ENCODE measurements at places on chromosomes 4 and X. TPM values are rescaled to one million over a fixed set of nuclear protein-coding genes. Genes with fewer than 3 reads are reported as not detected.

TEX28 gene
- total RNA-seq: not detected

CSAG1 gene
- total RNA-seq: 0.59 TPM

IL2RG gene
- 0.21 TPM for total RNA-seq

TBC1D8B gene
- total RNA-seq: 1.5 TPM

CXCL8 gene
- 17.8 TPM for total RNA-seq

GPR119 gene
- total RNA-seq: not detected

PCDH11X gene
- not detected for total RNA-seq

ZNF674 gene
- total RNA-seq: 1.9 TPM

NAAA gene
- 27.1 TPM for total RNA-seq

ITIH6 gene
- not detected for total RNA-seq

BRS3 gene
- total RNA-seq: not detected

CTAG1B gene
- not detected for total RNA-seq

LRAT gene
- total RNA-seq: not detected

ABLIM2 gene
- 0.58 TPM for total RNA-seq

UGT2A1 gene
- total RNA-seq: not detected

DSPP gene
- total RNA-seq: not detected

TCEAL8 gene
- 30.2 TPM for total RNA-seq

PNPLA4 gene
- 15.6 TPM for total RNA-seq

C4orf54 gene
- not detected for total RNA-seq

SPOCK3 gene
- not detected for total RNA-seq

EIF4E gene
- 86.5 TPM for total RNA-seq

CXCR3 gene
- not detected for total RNA-seq

STBD1 gene
- 6.0 TPM for total RNA-seq

TXK gene
- total RNA-seq: 0.20 TPM

TSPAN5 gene
- 12.7 TPM for total RNA-seq

FAM47E gene
- total RNA-seq: 0.13 TPM

SERTM2 gene
- not detected for total RNA-seq

GAGE12F gene
- not detected for total RNA-seq

MAGEB1 gene
- total RNA-seq: not detected

CXCL10 gene
- total RNA-seq: not detected

TMEM31 gene
- total RNA-seq: not detected

LRCH2 gene
- 0.02 TPM for total RNA-seq

EMCN gene
- not detected for total RNA-seq
